ENCODE measurements at places on chromosomes 4 and X. TPM values are rescaled to one million over a fixed set of nuclear protein-coding genes. Genes with fewer than 3 reads are reported as not detected.

GRCh38 chr4:8777320-8778196 is 94.1 kb downstream of the HMX1 start:
- DNase-seq = no peak
- H3K36me3 ChIP-seq = no peaks in the 10 kb centered on the region
- H3K4me3 ChIP-seq = no peak overlapping the region
- H3K27ac ChIP-seq = no peak overlapping the region
- H3K4me1 ChIP-seq = no peaks in the 10 kb centered on the region

GRCh38 chrX:10821293-10821692 is 200.9 kb upstream of the MID1 start:
- H3K27me3 ChIP-seq = no peaks in the 10 kb centered on the region
- no peak overlapping the region for H3K4me3 ChIP-seq
- DNase-seq = no peak
- no peaks in the 10 kb centered on the region for H3K4me1 ChIP-seq
- H3K36me3 ChIP-seq = no peaks in the 10 kb centered on the region

- peaks cover 38% of the 10 kb centered on the region for H3K4me1 ChIP-seq
- DNase-seq = peak; percentile 71
- no peaks in the 10 kb centered on the region for H3K27me3 ChIP-seq
- peaks cover 14% of the 10 kb centered on the region for H3K36me3 ChIP-seq
- peak overlapping the region; percentile 94 for H3K27ac ChIP-seq
Observed at GRCh38 chrX:130086447-130087206, 23.7 kb downstream of the ELF4 start.

DNA sequence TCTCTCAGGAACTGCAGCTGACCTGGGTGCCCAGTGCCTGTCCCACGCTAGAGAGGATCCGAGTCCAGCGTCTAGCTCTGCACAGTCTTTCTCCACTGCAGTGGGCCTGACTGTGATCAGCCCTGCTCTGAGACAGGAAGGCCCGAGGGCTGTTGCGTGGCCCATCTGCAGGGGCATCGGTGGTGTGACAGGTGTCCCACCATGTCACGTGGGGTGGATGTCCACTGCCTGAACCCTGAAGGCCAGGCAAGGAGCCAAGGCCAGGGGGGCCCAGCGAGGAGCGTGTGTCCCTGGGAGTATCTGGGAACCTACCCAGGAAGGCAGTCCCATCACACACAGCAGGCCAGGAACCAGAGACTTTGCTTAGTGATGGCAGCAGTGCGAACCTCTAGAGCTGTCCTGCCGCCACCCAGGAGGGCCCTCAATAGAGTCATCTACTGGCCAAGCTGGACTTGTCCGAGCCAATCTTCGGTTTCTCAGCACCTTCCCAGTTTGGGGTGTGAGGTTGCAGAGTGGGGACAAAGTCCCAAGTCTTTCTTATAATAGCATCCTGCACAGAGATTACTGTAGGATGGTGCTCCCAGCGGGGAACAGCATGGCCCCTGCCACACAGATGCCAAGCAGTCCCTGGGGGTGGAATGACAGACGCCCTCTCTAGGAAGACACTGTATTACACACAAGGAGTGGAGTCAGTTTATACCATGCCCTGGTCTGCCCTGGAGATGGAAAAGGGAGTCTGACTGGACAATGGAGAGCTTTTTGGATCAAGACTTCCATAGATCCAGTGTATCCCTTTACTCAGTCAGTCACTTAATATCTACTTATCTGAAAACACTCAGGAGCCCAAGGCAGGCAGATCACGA is 38.3 kb downstream of the DCTD start:
- H3K27ac ChIP-seq = no peak overlapping the region
- no peak overlapping the region for H3K4me3 ChIP-seq
- DNase-seq = no peak
- no peaks in the 10 kb centered on the region for H3K27me3 ChIP-seq
- peaks cover 12% of the 10 kb centered on the region for H3K36me3 ChIP-seq
- no peaks in the 10 kb centered on the region for H3K4me1 ChIP-seq

DNA sequence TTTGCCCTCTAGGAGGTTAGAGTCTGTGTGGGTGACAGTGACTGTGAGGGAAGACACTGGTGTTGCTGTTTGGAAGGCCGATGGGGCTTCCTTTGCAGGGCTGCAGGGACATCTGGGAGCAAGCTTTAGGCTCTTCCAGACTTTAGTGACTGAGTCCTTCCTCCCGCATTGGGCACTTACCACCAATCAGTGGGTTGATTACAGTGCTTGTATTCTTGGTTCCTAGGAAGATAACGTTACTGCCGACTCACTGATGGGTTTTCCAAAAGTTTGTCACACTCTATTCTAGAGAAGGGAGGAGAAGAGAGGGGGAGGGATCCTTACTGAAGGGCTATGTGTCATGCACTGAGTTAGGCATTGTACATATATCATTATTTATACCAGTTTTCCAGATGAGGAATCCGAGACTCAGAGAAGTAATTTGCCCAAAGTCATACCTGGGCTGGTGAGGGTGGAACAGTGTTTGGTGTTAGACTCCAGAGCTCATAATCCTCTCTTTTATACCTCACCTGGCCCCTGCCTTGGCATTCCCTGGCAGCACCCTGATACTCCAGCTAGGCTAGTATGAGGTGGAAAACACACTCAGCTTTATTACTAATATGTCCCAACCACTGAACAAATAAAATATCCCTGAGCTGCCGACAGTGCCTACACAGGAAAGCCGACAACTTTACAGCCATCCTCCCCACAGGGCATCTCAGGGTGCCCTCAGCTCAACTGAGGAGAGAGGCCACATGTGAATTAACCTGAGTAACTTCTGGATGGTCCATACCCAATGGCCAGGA is 3.8 kb downstream of the CHST7 start:
- peaks cover 4% of the 10 kb centered on the region for H3K27me3 ChIP-seq
- peaks cover 17% of the 10 kb centered on the region for H3K4me1 ChIP-seq
- no peak overlapping the region for H3K27ac ChIP-seq

MAGEB2 gene
- not detected for total RNA-seq

GRCh38 chr4:127414951-127415606 is 217.7 kb upstream of the INTU start:
- H3K4me1 ChIP-seq = no peaks in the 10 kb centered on the region
- DNase-seq = no peak
- no peak overlapping the region for H3K27ac ChIP-seq
- no peaks in the 10 kb centered on the region for H3K36me3 ChIP-seq
- H3K4me3 ChIP-seq = no peak overlapping the region
- H3K27me3 ChIP-seq = no peaks in the 10 kb centered on the region

RBM10 gene
- 61.2 TPM for total RNA-seq

KCND1 gene
- 5.6 TPM for total RNA-seq

- no peaks in the 10 kb centered on the region for H3K4me1 ChIP-seq
- no peak overlapping the region for H3K27ac ChIP-seq
- H3K36me3 ChIP-seq = no peaks in the 10 kb centered on the region
- no peak for DNase-seq
- H3K27me3 ChIP-seq = no peaks in the 10 kb centered on the region
Observed at GRCh38 chr4:74408639-74409038, 36.3 kb upstream of the AREG start.

DNA sequence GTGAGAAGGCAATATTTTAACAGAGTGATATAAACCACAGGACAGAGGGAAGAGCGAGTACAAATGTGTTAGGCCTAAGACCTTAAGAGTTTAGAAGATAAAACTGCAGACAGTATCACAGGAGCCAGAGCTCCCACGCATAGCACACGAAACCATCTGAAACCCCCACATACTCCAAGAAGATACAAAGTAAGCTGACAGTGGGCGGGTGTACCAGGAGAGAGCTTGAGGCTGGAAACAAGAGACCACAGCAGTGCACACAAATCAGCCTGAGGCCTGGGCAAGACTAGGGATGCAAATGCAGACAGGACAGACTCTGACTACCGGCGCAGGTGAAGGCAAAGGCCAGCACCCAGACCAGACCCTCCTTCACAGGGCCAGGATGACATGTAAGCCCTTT is 54.1 kb upstream of the ARHGAP24 start:
- no peak for DNase-seq
- H3K4me3 ChIP-seq = no peak overlapping the region
- no peaks in the 10 kb centered on the region for H3K4me1 ChIP-seq
- H3K36me3 ChIP-seq = no peaks in the 10 kb centered on the region
- no peak overlapping the region for H3K27ac ChIP-seq
- H3K27me3 ChIP-seq = no peaks in the 10 kb centered on the region

SPANXB1 gene
- total RNA-seq = not detected

MRPL1 gene
- 21.4 TPM for total RNA-seq

RAB9B gene
- total RNA-seq = 0.37 TPM

- no peaks in the 10 kb centered on the region for H3K4me1 ChIP-seq
- no peak overlapping the region for H3K4me3 ChIP-seq
- no peak overlapping the region for H3K27ac ChIP-seq
- peaks cover 12% of the 10 kb centered on the region for H3K27me3 ChIP-seq
- DNase-seq = no peak
Observed at GRCh38 chr4:74423104-74423503, 21.8 kb upstream of the AREG start.

GRCh38 chr4:36915717-36916116 is 328.8 kb upstream of the NWD2 start:
- H3K36me3 ChIP-seq = no peaks in the 10 kb centered on the region
- H3K4me1 ChIP-seq = no peaks in the 10 kb centered on the region
- no peaks in the 10 kb centered on the region for H3K27me3 ChIP-seq

DNA sequence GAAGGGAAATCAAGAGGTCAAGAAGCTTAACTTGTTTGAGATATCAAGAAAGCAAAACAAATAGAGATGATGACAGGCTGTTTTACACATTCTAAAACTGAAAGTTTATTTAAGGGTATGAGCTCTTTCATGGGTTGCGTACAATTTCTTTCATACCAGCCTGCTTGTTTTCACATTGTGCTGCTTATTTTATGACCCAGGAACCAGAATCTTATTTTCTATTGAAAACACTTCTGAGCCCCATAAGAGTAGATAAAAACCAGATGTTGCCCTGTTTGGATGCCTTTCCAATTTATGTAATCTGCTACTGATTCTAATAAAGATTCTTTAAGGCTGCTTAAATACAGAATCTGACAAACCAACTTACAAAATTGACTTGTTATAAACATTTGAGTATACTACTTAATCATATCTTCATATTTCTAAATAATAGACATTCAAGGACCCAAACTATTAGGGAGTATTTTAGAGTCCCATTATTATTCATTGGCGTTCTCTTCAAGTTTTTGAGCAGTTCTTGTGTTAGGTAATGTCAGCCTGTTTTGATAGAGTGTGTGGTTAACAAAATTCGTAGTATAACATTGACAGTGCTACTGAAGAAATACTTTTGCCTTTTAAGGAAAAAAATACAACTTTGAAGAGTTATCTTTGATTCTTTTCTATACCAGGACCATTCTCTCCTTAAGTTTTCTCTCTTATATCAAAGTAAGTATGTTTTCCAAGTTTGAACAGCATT is 74.4 kb downstream of the PDLIM5 start:
- H3K27me3 ChIP-seq = no peaks in the 10 kb centered on the region
- no peak overlapping the region for H3K4me3 ChIP-seq
- H3K4me1 ChIP-seq = no peaks in the 10 kb centered on the region
- H3K27ac ChIP-seq = no peak overlapping the region
- peaks cover 4% of the 10 kb centered on the region for H3K36me3 ChIP-seq

DNA sequence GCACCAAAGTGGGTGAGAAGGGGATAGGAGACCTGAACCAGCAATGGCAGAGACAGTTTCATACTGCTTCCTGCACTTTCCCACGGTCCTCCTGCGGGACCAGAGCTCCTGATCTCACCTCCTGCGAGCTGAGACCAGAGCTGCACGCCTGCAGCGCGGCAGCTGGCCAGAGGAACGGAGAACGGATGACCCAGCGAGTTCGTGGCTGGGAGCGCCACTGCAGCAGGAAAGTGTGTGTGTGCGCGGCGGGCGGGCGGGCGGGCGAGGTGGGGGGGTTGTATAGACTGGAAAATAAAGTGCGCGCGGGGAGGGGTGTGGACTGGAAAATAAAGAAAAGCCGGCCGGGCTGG is 16.5 kb downstream of the MCF2 start:
- H3K4me3 ChIP-seq = peak overlapping the region; percentile 71
- H3K36me3 ChIP-seq = no peaks in the 10 kb centered on the region
- DNase-seq = peak; percentile 17
- H3K27ac ChIP-seq = no peak overlapping the region
- peaks cover 11% of the 10 kb centered on the region for H3K27me3 ChIP-seq

- H3K36me3 ChIP-seq = peaks cover 8% of the 10 kb centered on the region
- no peaks in the 10 kb centered on the region for H3K27me3 ChIP-seq
- H3K4me3 ChIP-seq = peak overlapping the region; percentile 95
- DNase-seq = peak; percentile 45
Observed at GRCh38 chrX:153794897-153795816, 689 bp downstream of the SSR4 start.

COL4A6 gene
- not detected for total RNA-seq

DNA sequence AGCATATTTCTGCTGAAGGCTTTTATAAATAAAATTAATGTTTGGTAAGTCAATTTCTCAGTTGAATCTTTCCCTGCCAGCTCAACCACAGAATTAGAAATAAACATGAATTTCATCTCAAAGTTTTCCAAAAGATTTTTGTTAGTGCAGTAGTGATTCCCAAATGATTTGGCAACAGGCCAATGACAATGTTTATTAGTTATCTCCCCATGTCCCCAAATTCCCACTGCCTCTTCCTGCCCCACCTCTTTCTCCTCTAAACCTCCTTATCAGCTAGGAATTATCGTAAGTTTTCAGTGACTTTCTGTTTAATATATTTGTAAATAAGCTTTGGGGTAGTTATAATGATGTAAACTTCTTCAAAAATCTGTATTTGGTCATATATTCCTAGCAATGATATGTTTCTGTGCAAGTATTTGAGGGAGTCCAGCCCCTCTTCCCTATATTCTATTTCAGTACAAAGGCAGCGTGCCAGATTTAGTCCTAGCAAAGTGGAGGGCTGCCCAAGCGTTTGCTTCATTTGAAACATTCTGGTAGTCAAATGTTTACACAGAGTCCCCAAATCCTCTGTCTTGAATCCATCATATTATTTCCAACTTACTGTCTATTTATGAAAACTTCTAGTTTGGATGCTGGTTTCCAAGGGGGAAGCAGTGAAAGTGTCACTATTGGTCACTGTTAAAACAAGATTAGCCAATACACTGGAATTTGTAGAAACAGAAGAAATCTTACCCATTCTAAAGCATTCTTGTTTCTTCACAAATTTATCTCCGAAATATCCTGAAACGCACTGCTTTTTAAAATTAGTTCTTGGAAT is 33.7 kb upstream of the ANKRD50 start:
- no peak for DNase-seq
- H3K4me1 ChIP-seq = no peaks in the 10 kb centered on the region
- H3K27ac ChIP-seq = no peak overlapping the region
- H3K27me3 ChIP-seq = peaks cover 2% of the 10 kb centered on the region
- H3K36me3 ChIP-seq = no peaks in the 10 kb centered on the region

GRCh38 chr4:159446266-159446976 is 343.5 kb downstream of the RAPGEF2 start:
- H3K36me3 ChIP-seq = no peaks in the 10 kb centered on the region
- H3K27me3 ChIP-seq = peaks cover 21% of the 10 kb centered on the region

GRCh38 chrX:12894074-12895030 is 12.1 kb upstream of the TLR8 start:
- H3K27ac ChIP-seq = no peak overlapping the region
- H3K4me1 ChIP-seq = peaks cover 32% of the 10 kb centered on the region
- H3K4me3 ChIP-seq = no peak overlapping the region

GRCh38 chr4:23981328-23981727 is 91.5 kb upstream of the PPARGC1A start:
- H3K27ac ChIP-seq = no peak overlapping the region
- H3K27me3 ChIP-seq = no peaks in the 10 kb centered on the region
- no peak overlapping the region for H3K4me3 ChIP-seq
- H3K36me3 ChIP-seq = no peaks in the 10 kb centered on the region
- no peaks in the 10 kb centered on the region for H3K4me1 ChIP-seq

Measured in activated naive CD8-positive, alpha-beta T cell treated with anti-CD3 and anti-CD28 coated beads, Interleukin-2, amount 10 ng/mL, durations not matched to agents 7 days and 5 days (primary cell).